ENCODE measurements at places on chromosomes 16 and 17. TPM values are rescaled to one million over a fixed set of nuclear protein-coding genes. Genes with fewer than 3 reads are reported as not detected.
A peak's percentile ranks its signal among the peaks of the same experiment; 100 is the strongest.

- no peak overlapping the region for H3K27ac ChIP-seq
- no peak overlapping the region for H3K4me3 ChIP-seq
- H3K4me1 ChIP-seq = peaks cover 2% of the 10 kb centered on the region
- no peak for DNase-seq
Observed at GRCh38 chr16:86492267-86492960, 17.9 kb upstream of the FOXF1 start.

DNA sequence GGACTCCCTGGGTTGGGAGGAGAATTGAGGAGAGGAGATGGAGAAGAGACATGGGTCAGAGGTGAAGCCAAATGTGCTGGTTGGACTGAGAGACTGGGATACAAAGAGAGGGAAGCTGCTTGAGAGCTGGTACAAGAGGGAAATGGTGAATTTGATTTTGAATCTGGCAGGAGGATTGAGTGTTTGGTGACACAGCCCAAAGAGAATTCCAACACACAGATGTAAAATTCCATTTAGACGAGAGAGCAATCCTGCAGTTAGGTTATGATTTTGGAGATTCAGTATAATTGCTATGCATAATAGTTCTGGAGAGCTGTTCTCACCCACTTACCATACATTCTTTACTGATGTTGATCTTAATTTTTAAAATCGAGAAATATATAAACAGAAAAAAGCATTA, 57.7 kb downstream of the HSD17B2 start:
- peaks cover 2% of the 10 kb centered on the region for H3K27me3 ChIP-seq
- no peak overlapping the region for H3K27ac ChIP-seq
- no peak overlapping the region for H3K4me3 ChIP-seq
- no peak for DNase-seq
- no peaks in the 10 kb centered on the region for H3K36me3 ChIP-seq

DNA sequence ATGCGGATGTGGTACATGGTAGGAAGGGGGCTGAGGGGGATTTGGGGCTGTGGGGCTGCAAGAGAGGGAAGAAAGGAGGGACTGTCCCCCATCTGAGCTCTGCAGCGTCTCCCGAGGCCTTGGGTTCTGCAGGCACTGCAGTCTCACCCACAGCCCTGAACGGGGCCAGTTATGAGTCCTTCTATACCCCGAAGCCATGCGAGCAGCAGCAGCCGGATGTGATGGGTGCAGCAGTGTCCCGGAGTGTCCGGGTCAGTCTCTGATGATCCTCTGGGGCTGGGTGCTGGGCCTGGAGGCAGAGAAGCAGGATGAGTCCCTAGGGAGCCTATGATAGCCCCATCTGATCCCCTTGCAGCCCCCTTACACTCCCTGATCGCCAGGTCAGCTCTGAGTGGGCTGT, 41.5 kb downstream of the CPNE2 start:
- H3K36me3 ChIP-seq = peaks cover 6% of the 10 kb centered on the region
- peaks cover 4% of the 10 kb centered on the region for H3K4me1 ChIP-seq
- H3K27me3 ChIP-seq = no peaks in the 10 kb centered on the region
- no peak overlapping the region for H3K4me3 ChIP-seq
- no peak overlapping the region for H3K27ac ChIP-seq

DNA sequence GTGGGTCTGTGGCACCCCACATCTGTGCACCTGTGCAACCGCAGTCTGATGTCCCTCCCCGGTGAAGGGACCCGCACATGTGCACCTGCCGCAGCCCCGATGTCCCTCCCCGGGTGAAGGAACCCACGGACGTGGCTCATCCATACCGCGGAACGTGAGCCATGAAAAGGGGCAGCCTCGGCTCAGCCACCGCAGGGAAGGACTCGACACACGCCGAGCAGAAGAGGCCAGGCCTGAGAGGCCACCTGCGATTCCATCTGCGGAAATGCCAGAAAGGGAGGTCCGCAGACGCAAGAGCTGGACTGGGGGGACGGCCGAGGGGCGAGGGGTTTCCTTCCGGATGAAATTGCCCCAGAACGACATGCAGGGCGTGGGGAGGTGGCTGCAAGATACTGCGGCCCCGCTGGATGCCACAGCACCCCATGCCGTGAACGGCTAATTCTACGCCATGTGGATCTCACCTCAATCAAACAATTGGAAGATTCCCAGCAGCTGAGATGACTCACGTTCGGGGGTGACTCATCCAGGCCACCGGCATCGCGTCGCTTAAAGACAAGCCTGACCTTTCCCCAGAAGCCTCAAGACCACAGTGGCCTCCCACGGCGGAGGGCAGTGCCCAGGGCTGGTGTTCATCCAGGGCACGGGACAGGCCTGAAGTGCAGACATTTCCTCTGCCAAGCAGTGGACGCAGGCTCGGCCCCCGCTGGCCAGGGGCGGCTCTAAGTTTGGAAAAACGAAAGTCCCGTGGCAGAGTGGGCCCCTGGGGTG, 21.0 kb downstream of the SOX8 start:
- H3K4me1 ChIP-seq = peaks cover 10% of the 10 kb centered on the region
- peaks cover 4% of the 10 kb centered on the region for H3K27me3 ChIP-seq
- no peak overlapping the region for H3K27ac ChIP-seq
- no peak overlapping the region for H3K4me3 ChIP-seq

DNA sequence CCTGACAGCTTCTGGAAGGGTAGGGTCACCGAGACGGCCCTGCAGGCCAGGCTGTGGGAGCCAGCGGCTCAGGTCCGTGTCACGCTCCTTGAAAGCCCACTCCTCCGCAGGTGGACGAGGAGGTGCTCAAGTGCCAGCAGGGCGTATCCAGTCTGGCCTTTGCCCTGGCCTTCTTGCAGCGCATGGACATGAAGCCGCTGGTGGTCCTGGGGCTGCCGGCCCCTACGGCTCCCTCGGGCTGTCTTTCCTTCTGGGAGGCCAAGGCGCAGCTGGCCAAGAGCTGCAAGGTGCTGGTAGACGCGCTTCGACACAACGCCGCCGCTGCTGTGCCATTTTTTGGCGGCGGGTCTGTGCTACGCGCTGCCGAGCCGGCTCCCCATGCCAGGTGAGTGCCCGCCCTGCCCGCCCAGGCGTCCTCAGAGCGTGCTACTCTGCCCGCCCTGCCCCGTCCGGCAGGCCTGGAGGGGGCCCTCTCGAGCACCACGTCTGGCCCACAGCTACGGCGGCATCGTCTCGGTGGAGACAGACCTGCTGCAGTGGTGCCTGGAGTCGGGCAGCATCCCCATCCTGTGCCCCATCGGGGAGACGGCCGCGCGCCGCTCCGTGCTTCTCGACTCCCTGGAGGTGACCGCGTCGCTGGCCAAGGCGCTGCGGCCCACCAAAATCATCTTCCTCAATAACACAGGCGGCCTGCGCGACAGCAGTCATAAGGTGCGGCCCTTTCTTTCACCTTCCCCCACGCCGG, 1.3 kb downstream of the NAGS start:
- no peaks in the 10 kb centered on the region for H3K36me3 ChIP-seq
- H3K4me1 ChIP-seq = peaks cover 20% of the 10 kb centered on the region
- H3K27me3 ChIP-seq = peaks cover 59% of the 10 kb centered on the region
- H3K27ac ChIP-seq = peak overlapping the region; percentile 53
- peak; percentile 42 for DNase-seq

DNA sequence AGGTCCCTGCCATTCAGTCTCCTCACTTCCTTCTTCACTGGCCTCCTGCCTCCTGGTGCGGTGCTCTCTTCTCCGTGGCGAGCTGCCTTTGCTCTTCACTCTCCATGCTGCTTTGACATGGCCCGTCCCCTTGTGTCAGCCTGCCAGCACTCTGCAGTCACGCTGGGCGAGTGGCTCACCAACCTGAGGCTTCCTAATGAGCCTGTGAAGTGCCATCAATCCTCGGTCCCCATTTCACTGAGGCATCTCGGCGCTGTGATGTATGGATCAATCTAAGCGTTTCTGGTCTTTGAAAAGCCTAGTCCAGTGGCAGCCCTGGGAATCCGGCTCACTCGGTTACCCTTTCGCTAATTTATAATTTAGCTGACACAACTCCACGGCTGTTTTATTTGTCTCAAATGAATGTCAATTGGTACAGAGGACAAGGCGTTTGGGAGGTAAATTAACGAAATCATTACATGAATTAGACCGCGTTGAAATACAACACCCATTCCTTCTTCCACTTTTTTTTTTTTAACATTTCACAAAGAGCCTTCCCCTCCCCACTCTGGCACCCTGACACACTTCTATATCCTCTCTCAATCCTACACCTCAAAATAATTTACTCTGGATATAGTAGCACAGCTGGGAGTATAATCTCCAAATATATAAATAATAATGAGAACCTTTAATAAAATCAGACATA, 610.7 kb downstream of the TMEM114 start:
- no peaks in the 10 kb centered on the region for H3K4me1 ChIP-seq
- H3K27ac ChIP-seq = no peak overlapping the region
- no peak overlapping the region for H3K4me3 ChIP-seq
- H3K27me3 ChIP-seq = no peaks in the 10 kb centered on the region
- H3K36me3 ChIP-seq = no peaks in the 10 kb centered on the region
- no peak for DNase-seq

DNA sequence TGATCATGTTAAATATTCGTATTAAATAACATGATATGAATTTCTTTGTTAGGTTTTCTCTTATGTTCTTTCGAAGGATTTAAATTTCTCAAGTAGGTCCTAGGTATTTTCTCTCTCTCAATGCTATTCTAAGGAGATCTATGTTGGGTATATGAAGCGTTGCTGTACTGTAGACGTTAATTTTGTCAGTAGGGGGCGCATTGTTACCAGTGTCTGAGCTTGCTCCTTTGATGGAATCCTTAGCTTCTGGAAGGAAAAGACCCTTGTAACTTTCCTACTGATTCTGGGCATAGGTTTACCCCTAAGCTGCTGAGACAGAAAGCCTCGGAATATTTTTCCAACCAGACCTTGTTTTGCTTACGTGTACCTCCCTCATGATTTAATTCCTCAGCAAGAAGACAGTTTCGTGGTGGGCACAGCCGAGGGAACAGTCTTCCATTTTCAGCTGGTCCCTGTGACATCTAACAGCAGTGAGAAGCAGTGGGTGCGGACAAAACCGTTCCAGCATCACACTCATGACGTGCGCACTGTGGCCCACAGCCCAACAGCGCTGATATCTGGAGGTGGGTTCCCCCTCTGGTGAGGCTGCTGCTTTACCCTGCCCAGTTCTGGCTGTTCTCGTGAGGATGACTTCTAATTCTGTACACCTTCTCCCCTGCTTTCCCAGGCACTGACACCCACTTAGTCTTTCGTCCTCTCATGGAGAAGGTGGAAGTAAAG, 17.9 kb downstream of the UTP4 start:
- no peak overlapping the region for H3K4me3 ChIP-seq
- peaks cover 31% of the 10 kb centered on the region for H3K36me3 ChIP-seq
- peak; percentile 58 for DNase-seq
- H3K27ac ChIP-seq = no peak overlapping the region
- no peaks in the 10 kb centered on the region for H3K27me3 ChIP-seq
- H3K4me1 ChIP-seq = no peaks in the 10 kb centered on the region

DNA sequence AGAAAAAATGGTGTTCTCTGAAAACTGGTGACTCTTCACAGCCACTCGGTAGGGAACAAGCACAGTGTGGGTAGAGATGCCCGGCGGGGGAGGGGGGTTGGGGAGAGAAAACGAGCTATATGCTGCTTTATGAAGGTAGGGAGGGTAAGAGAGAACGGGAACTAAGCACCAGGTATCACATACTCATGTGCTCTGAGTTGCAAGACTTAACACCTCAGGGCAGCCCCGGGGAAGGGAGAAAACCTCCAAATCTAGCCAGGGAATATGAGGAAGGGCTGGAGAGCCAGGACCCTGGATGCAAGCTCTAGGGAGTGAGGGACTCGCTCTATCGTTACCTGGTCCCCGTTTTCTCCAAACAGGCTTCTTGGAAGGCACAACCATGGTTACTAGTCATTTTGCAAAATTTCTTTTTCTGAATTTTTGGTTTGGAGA, 35.3 kb downstream of the HIC1 start:
- peaks cover 74% of the 10 kb centered on the region for H3K4me1 ChIP-seq
- H3K36me3 ChIP-seq = peaks cover 5% of the 10 kb centered on the region
- H3K4me3 ChIP-seq = no peak overlapping the region
- no peak for DNase-seq

DNA sequence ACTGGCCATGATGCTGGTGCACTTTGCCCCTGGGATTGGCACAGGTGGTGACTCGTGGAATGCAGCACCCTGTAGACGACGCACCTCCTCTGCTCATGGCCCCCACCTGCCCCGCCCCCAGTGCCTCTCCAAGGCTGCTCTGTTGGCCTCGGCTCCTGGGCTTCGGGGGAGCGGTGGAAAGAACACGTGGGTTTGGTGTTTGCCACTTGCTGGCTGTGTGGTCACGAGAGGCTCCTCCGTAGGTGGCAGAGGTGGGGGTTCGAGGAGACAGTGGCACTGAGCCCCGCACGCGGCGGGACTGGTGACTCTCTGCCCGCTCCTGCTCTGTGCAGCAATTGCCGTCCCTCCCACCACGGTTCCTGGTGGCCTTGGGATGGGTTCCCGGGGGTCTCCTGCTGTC, 82.8 kb upstream of the ZNF750 start:
- H3K36me3 ChIP-seq = peaks cover 18% of the 10 kb centered on the region
- DNase-seq = no peak
- H3K27ac ChIP-seq = no peak overlapping the region
- H3K4me3 ChIP-seq = no peak overlapping the region
- no peaks in the 10 kb centered on the region for H3K4me1 ChIP-seq

- peak; percentile 48 for DNase-seq
- no peaks in the 10 kb centered on the region for H3K27me3 ChIP-seq
- H3K4me1 ChIP-seq = peaks cover 31% of the 10 kb centered on the region
- peak overlapping the region; percentile 97 for H3K4me3 ChIP-seq
- peaks cover 14% of the 10 kb centered on the region for H3K36me3 ChIP-seq
Observed at GRCh38 chr17:7250695-7251627, 573 bp downstream of the CTDNEP1 start.

DNA sequence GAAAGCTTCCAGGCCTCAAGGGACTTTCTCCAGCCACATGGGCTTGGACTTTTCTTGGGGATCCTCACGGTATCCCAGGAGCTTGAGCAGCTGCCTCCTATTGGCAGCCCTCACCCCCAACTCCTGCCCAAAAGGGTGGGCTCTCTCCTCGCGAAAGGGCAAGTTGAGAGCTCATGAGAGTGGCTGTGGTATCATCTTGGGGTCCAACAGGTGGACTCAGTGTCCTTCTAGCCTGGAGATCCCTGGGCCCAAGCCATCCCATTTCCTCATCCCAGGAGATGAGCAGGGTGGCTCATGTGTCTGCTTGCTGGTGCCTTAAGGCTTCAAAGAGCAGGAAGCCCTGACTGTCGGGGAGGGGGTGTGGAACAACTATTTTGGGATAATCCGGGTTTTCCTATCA, 17.7 kb downstream of the TBX4 start:
- H3K4me1 ChIP-seq = peaks cover 32% of the 10 kb centered on the region
- no peak for DNase-seq
- H3K27ac ChIP-seq = no peak overlapping the region
- H3K36me3 ChIP-seq = peaks cover 11% of the 10 kb centered on the region
- no peak overlapping the region for H3K4me3 ChIP-seq

RABEP2 gene
- total RNA-seq = 30.1 TPM

ITGAX gene
- total RNA-seq = not detected

RPS6KB1 gene
- 49.9 TPM for total RNA-seq

ABCA8 gene
- 2.6 TPM for total RNA-seq

APOBR gene
- total RNA-seq = 0.09 TPM

SLC13A2 gene
- not detected for total RNA-seq

PDE6G gene
- 0.59 TPM for total RNA-seq

SLC6A2 gene
- total RNA-seq = 0.18 TPM

Data from mesothelial cell of epicardium (in vitro differentiated cells).